ENCODE measurements at places on chromosomes 7 and 10. TPM values are rescaled to one million over a fixed set of nuclear protein-coding genes. Genes with fewer than 3 reads are reported as not detected.

GRCh38 chr10:101558204-101558603 is 29.9 kb downstream of the POLL start:
- peaks cover 13% of the 10 kb centered on the region for H3K4me1 ChIP-seq
- H3K36me3 ChIP-seq, result no peaks in the 10 kb centered on the region
- no peak overlapping the region for H3K27ac ChIP-seq
- DNase-seq, result no peak
- no peak overlapping the region for H3K4me3 ChIP-seq

DNA sequence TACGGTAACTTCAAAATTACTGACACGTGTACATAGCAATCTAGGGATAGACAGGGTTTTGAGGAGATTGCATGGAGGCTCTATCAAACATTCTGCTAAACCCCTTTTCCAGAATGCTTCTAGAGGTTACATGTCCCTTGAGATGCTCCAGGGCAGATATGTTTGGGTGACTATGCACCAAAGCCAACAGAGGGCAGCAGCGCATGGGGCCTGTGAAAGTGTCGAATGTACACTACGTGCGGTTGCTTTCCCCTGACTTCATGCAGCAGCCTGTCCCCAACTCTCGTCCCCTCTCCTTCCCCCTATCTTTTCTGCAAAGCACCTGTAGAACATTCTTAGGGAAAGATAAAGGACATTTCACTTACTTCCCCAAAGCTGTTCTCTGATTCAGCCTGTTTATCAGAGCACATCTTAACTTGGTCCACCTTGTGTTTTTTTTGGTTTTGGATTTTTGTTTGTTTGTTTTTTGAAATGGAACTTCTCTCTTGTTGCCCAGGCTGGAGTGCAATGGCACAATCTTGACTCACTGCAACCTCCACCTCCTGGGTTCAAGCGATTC is 90.2 kb downstream of the UBE3C start:
- DNase-seq, result no peak
- H3K27ac ChIP-seq, result no peak overlapping the region
- H3K36me3 ChIP-seq, result peaks cover 2% of the 10 kb centered on the region
- H3K4me3 ChIP-seq, result no peak overlapping the region

GRCh38 chr10:74079028-74079935 is 71.3 kb downstream of the AP3M1 start:
- no peak for DNase-seq
- H3K27me3 ChIP-seq, result no peaks in the 10 kb centered on the region
- H3K4me1 ChIP-seq, result peaks cover 30% of the 10 kb centered on the region
- H3K36me3 ChIP-seq, result no peaks in the 10 kb centered on the region
- H3K27ac ChIP-seq, result no peak overlapping the region

The ZNF503 gene
- total RNA-seq, result 0.85 TPM

The MKI67 gene
- 183 TPM for total RNA-seq

GRCh38 chr10:59360605-59361405 is 1.5 kb downstream of the FAM13C start:
- H3K4me1 ChIP-seq, result no peaks in the 10 kb centered on the region
- no peak overlapping the region for H3K27ac ChIP-seq
- H3K27me3 ChIP-seq, result 0 out of 2 replicates have a peak, but pooled peaks cover 3% of the 10 kb centered on the region
- DNase-seq, result no peak
- no peaks in the 10 kb centered on the region for H3K36me3 ChIP-seq

The LIPF gene
- total RNA-seq, result not detected

GRCh38 chr10:61112771-61113170 is 168.8 kb upstream of the RHOBTB1 start:
- no peak overlapping the region for H3K27ac ChIP-seq
- DNase-seq, result no peak
- H3K27me3 ChIP-seq, result no peaks in the 10 kb centered on the region
- no peak overlapping the region for H3K4me3 ChIP-seq
- no peaks in the 10 kb centered on the region for H3K36me3 ChIP-seq

GRCh38 chr10:122056431-122057094 is 67.6 kb downstream of the TACC2 start:
- no peaks in the 10 kb centered on the region for H3K36me3 ChIP-seq
- H3K4me1 ChIP-seq, result no peaks in the 10 kb centered on the region
- DNase-seq, result no peak
- H3K27ac ChIP-seq, result no peak overlapping the region
- H3K4me3 ChIP-seq, result no peak overlapping the region

DNA sequence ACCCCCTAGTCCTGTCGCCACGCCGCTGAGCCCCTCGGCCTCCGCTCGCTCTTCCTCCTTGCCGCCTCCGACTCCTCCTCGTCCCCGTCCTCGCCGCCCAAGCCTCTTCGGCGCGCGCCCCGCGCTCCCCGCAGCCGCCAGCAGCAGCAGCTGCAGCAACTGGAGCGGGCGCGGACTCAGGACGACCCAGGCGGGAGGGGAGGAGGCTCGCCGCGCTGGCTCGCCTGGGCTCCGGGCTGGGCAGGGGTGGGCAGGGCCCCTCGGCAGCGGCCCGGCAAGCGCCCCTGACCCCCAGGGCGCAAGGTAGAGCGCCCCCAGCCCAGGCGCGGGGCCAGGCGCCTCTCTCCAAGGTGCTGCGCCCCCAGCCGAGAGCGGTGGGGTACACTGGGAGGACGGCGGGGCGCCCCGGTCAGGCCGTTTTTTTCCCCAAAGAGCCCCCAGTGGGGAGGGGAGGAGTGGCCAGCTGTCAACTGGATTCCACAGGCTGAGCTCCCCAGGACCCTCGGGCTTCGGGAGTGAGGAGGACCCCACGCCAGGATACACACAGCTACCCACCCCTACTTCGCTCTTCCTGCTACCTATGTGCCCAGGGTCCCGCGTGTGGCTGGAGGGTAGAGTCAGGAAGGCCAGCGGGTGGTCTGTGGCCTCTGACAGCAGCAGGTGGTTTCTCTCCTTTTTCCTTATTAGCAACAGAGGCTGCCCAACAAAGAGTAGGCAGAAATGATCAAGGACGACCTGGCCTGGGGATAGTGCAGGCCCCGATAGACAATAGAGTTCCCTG is 903 bp upstream of the KCNMA1 start:
- no peaks in the 10 kb centered on the region for H3K36me3 ChIP-seq
- H3K4me3 ChIP-seq, result no peak overlapping the region

DNA sequence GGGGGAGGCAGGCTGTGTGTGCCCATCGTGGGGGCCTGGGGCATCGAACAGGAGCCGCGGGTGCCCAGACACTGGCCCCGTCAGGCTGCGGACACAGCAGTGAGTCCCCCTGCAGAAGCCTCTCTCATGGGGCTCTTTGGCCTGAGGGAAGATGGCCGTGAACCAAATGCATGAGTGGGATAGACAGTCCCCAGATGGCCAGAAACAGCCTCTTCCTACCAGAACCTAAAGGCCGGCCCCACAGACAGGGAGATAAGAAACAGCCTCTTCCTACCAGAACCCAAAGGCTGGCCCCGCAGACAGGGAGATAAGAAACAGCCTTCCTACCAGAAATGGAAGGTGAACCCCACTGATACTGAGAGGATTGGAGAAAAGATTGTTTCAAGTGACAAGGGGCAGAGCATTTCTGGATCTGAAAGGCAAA is 16.6 kb downstream of the IDI2 start:
- H3K4me3 ChIP-seq, result no peak overlapping the region
- DNase-seq, result no peak

DNA sequence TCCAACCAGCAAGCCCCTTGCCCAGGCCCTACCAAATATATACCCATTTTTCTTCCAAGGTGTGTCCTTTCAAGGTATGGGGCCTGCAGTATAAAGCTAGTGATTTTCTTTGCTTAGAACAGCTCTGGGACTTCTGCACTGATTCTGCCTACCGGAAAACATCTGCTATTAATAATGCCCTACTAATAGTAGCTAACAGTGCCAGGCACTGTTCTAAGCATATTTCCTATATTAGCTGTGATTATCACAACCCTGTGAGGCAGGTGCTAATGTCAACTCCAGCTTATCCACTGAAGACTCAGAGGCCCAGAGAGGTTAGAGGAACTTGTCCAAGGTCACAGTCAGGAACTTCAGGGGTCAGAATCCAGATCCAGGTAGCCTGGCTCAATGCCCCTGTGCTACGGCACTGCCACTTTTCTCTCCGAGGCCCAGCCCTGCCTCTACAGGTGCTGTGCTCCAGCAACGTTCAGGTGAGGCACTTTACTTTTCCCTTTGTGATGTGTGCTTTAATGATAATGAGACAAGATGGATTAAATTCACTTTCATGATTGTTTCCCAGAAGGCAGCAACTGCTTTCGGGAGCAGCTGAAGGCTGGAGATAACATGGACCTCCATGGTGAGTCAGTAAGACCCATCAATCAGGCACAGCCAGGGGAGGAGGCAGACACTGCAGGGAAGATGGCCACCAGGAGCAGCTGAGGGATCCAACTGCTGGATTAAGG is 26.7 kb downstream of the TAS2R41 start:
- no peak overlapping the region for H3K4me3 ChIP-seq
- H3K4me1 ChIP-seq, result no peaks in the 10 kb centered on the region
- H3K27ac ChIP-seq, result no peak overlapping the region
- no peaks in the 10 kb centered on the region for H3K27me3 ChIP-seq
- no peak for DNase-seq
- H3K36me3 ChIP-seq, result no peaks in the 10 kb centered on the region

The NME8 gene
- total RNA-seq, result 0.51 TPM

The EGR2 gene
- total RNA-seq, result 28.2 TPM

DNA sequence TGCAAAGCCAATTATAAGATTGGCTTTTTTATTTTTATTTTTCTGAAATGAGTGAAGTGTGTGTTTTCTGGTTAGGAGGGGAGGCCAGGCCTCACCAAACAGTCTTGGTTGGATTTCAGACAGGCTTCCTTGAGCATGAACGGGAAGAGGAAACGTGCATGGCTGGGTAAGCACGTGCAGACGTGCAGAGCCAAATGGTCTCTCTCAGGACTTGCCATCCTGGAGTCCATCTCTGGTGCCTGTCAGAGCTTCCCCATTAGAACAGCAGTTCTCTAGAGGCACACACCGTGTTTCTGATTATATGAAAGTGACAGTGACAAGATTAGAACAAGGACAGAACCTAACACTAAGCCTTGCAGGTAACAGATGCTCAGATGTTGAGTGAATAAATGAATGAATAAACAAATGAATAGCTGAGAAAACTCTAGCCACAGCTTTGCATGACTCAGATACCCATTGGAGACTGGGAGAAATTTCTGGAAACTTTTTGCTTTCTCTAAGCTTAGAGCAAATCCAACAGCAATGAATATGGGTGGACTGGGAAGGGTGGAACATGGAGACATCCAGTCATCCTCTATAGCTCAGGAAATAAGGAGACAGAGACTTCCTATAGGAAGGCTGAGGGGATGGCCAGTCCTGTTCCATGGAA is 11.8 kb upstream of the CALD1 start:
- H3K4me1 ChIP-seq, result peaks cover 8% of the 10 kb centered on the region
- peak; percentile 4 for DNase-seq
- H3K4me3 ChIP-seq, result no peak overlapping the region
- no peaks in the 10 kb centered on the region for H3K36me3 ChIP-seq
- no peak overlapping the region for H3K27ac ChIP-seq

DNA sequence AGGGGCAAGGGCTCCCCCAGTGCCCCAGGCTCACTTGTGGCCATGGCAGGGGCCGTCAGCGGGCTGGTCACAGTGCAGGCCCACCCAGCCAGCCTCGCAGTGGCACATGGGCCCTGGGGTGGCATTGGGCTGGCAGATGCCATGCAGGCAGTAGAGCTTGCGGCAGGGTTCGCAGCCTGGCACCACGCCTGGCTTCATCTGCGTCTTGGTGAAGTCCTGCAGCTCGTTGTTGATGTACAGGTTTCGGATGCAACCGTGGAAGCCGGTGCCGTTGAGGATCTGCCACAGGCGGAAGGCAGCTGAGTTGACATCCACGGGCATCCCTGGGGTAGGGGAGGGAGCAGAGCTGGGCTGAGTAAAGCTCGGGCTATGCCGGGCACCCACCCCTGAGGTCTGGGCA is 170.6 kb downstream of the LCOR start:
- no peak for DNase-seq
- H3K27me3 ChIP-seq, result no peaks in the 10 kb centered on the region
- H3K4me3 ChIP-seq, result no peak overlapping the region
- no peaks in the 10 kb centered on the region for H3K4me1 ChIP-seq
- H3K36me3 ChIP-seq, result no peaks in the 10 kb centered on the region

DNA sequence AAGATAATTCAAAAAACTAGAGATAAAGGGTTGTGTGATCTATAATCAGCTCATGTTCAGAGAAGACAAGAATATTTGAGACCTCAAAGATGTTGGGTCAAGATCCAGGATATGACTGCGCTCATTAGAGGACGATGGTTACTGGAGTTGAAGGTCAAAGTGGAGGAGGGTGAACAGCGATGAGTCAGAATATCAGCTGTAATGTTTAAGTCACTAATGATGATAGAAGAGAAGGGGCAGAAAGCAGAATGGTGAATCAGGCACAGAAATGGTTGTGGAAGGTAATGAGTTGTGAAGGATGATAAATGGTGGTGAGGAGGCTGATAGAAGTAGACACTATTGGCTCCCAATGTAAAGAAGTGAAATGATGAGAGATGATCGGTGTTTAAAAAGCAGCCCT is 540.3 kb downstream of the INHBA start:
- no peaks in the 10 kb centered on the region for H3K27me3 ChIP-seq
- H3K4me3 ChIP-seq, result no peak overlapping the region
- no peaks in the 10 kb centered on the region for H3K36me3 ChIP-seq
- no peak overlapping the region for H3K27ac ChIP-seq
- no peak for DNase-seq
- no peaks in the 10 kb centered on the region for H3K4me1 ChIP-seq

DNA sequence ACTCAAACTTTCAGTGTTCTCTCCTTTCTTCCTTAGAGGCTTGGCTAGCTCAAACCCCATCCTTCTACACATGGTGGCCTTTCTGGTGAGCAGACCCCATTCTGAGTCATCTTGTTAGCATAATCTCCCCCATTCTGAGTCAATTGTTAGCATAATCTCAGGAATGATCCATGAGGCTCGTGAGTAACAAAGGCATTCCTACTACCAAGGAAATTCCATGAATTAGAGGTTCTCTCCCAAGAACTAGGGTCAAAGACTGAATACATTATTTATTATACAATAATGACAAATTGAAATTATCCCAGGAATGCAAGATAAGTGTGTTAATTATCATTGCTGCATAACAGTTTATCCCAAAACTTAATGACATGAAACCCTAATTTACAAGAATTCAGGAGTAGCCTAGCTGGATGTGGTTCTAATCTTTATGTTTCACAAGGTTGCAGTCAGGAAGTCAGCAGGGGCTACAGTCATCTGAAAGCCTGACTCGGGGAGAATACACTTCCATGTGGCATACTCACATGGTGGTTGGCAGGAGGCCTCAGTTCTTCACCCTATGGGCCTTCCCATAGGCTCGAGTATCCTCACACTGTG is 100.2 kb downstream of the MMRN2 start:
- no peaks in the 10 kb centered on the region for H3K27me3 ChIP-seq
- no peak overlapping the region for H3K4me3 ChIP-seq
- no peaks in the 10 kb centered on the region for H3K36me3 ChIP-seq

The HOXA3 gene
- total RNA-seq, result 0.08 TPM

- peak overlapping the region; percentile 13 for H3K4me3 ChIP-seq
- H3K4me1 ChIP-seq, result no peaks in the 10 kb centered on the region
- DNase-seq, result no peak
Observed at GRCh38 chr7:70700941-70701425, 431.0 kb upstream of the GALNT17 start.

The CREB5 gene
- total RNA-seq, result 66.8 TPM

- H3K4me1 ChIP-seq, result no peaks in the 10 kb centered on the region
- no peaks in the 10 kb centered on the region for H3K36me3 ChIP-seq
- H3K4me3 ChIP-seq, result no peak overlapping the region
- H3K27me3 ChIP-seq, result no peaks in the 10 kb centered on the region
Observed at GRCh38 chr7:117675497-117676435, 195.9 kb downstream of the CFTR start.

The IL15RA gene
- total RNA-seq, result 9.9 TPM

GRCh38 chr7:124840435-124840834 is 74.8 kb upstream of the GPR37 start:
- no peak overlapping the region for H3K27ac ChIP-seq
- DNase-seq, result no peak
- H3K4me1 ChIP-seq, result no peaks in the 10 kb centered on the region
- H3K36me3 ChIP-seq, result no peaks in the 10 kb centered on the region
- no peak overlapping the region for H3K4me3 ChIP-seq
